Left renal pelvis (tissue), 4 donors: ENCODE measurements at places on chromosomes 5 and 9. TPM values are rescaled to one million over a fixed set of nuclear protein-coding genes. Genes with fewer than 3 reads are reported as not detected.

Gene ADAMTS2
- 78.6 TPM for polyA plus RNA-seq

Gene FOXD4L6
- polyA plus RNA-seq, result not detected

Gene PCDHAC2
- polyA plus RNA-seq, result 1.1 TPM

Gene ARID3C
- polyA plus RNA-seq, result 0.17 TPM

Gene RASGRF2
- 17.5 TPM for polyA plus RNA-seq

Gene SHLD3
- 5.5 TPM for polyA plus RNA-seq

Gene SPATA31C1
- 0.16 TPM for polyA plus RNA-seq

Gene DRD1
- polyA plus RNA-seq, result not detected

Gene GADD45G
- polyA plus RNA-seq, result 2.6 TPM

Gene LARP1
- polyA plus RNA-seq, result 119 TPM

Gene SNCB
- polyA plus RNA-seq, result 0.10 TPM

Gene FRMPD1
- 0.82 TPM for polyA plus RNA-seq

Gene MEGF10
- 1.2 TPM for polyA plus RNA-seq

Gene FOXD4L4
- polyA plus RNA-seq, result 0.27 TPM

Gene JADE2
- 3.9 TPM for polyA plus RNA-seq

Gene GPR151
- not detected for polyA plus RNA-seq

Gene ENG
- polyA plus RNA-seq, result 81.7 TPM

Gene TRIM7
- polyA plus RNA-seq, result 0.17 TPM

Gene IQGAP2
- 69.1 TPM for polyA plus RNA-seq

Gene PDE6A
- 0.21 TPM for polyA plus RNA-seq

Gene KIF4B
- 0.27 TPM for polyA plus RNA-seq

Gene MYO10
- polyA plus RNA-seq, result 28.8 TPM

Gene GCNT1
- polyA plus RNA-seq, result 4.8 TPM

Gene BSPRY
- polyA plus RNA-seq, result 0.22 TPM

Gene PRR16
- 2.2 TPM for polyA plus RNA-seq

Gene CEL
- polyA plus RNA-seq, result 4.3 TPM

Gene MCCC2
- polyA plus RNA-seq, result 64.3 TPM

Gene ASS1
- 204 TPM for polyA plus RNA-seq

Gene MSX2
- 0.10 TPM for polyA plus RNA-seq

Gene PCDHB15
- 17.6 TPM for polyA plus RNA-seq

Gene NDST1
- polyA plus RNA-seq, result 70.0 TPM

Gene C7
- 210 TPM for polyA plus RNA-seq

Gene N4BP3
- 5.1 TPM for polyA plus RNA-seq

Gene BHMT2
- polyA plus RNA-seq, result 5.2 TPM

Gene SH3PXD2B
- polyA plus RNA-seq, result 63.9 TPM

Gene IRX2
- polyA plus RNA-seq, result 22.2 TPM

Gene PCDHGB2
- 5.2 TPM for polyA plus RNA-seq

Gene SLC1A1
- polyA plus RNA-seq, result 21.5 TPM

Gene PCDHGB6
- 6.2 TPM for polyA plus RNA-seq

Gene PCDHA1
- not detected for polyA plus RNA-seq

Gene CDH9
- 8.6 TPM for polyA plus RNA-seq

Gene C5orf52
- not detected for polyA plus RNA-seq

Gene HSPB3
- polyA plus RNA-seq, result 0.32 TPM

Gene SNCAIP
- 22.3 TPM for polyA plus RNA-seq

Gene LHFPL2
- polyA plus RNA-seq, result 62.2 TPM

Gene SLC6A7
- 0.13 TPM for polyA plus RNA-seq

Gene MZB1
- 0.22 TPM for polyA plus RNA-seq

Gene CDKN2A
- 0.53 TPM for polyA plus RNA-seq

Gene EIF4E1B
- polyA plus RNA-seq, result not detected

Gene ZBED3
- polyA plus RNA-seq, result 33.5 TPM

Gene SEMA5A
- polyA plus RNA-seq, result 34.5 TPM

Gene CDKN2B-AS1
- polyA plus RNA-seq, result not detected

Gene BTNL9
- polyA plus RNA-seq, result 8.0 TPM
